Kidney (tissue), 22 donors: ENCODE measurements at places on chromosomes 12 and 14. TPM values are rescaled to one million over a fixed set of nuclear protein-coding genes. Genes with fewer than 3 reads are reported as not detected.

PTGDR gene
- 3.1 TPM for total RNA-seq

VCPKMT gene
- 8.3 TPM for total RNA-seq

LHX5 gene
- total RNA-seq, result not detected

FGF6 gene
- total RNA-seq, result not detected

RPL6 gene
- 966 TPM for total RNA-seq

TRMT61A gene
- 16.0 TPM for total RNA-seq

NINJ2 gene
- 2.8 TPM for total RNA-seq

NFE2 gene
- total RNA-seq, result 1.6 TPM

CCDC175 gene
- total RNA-seq, result not detected

MYRFL gene
- total RNA-seq, result 0.82 TPM

FZD10 gene
- 0.57 TPM for total RNA-seq

IL22 gene
- total RNA-seq, result not detected

OLR1 gene
- 6.7 TPM for total RNA-seq

OVCH1 gene
- total RNA-seq, result 0.35 TPM

CCDC38 gene
- 0.31 TPM for total RNA-seq

ALKBH1 gene
- 10.5 TPM for total RNA-seq

ABCB9 gene
- total RNA-seq, result 7.6 TPM

LMO3 gene
- total RNA-seq, result 3.7 TPM

KRT75 gene
- not detected for total RNA-seq

GPR84 gene
- 1.7 TPM for total RNA-seq

IL23A gene
- 0.88 TPM for total RNA-seq

PZP gene
- total RNA-seq, result 0.31 TPM

TMTC2 gene
- 32.9 TPM for total RNA-seq

CYP46A1 gene
- 0.82 TPM for total RNA-seq

KRT80 gene
- 12.3 TPM for total RNA-seq

CAPZA3 gene
- total RNA-seq, result not detected

RASSF8 gene
- total RNA-seq, result 52.8 TPM

KLRC1 gene
- 1.4 TPM for total RNA-seq

TAS2R13 gene
- total RNA-seq, result 2.8 TPM

TSPAN11 gene
- 7.5 TPM for total RNA-seq

TTC6 gene
- total RNA-seq, result not detected

GALNT8 gene
- total RNA-seq, result 0.25 TPM

SALL2 gene
- 8.8 TPM for total RNA-seq

EMP1 gene
- 431 TPM for total RNA-seq

LRRIQ1 gene
- 8.5 TPM for total RNA-seq

NKX2-1 gene
- not detected for total RNA-seq

AP5M1 gene
- total RNA-seq, result 49.4 TPM
